Gastrocnemius medialis (tissue), 4 donors: ENCODE measurements at places on chromosomes 4 and X. TPM values are rescaled to one million over a fixed set of nuclear protein-coding genes. Genes with fewer than 3 reads are reported as not detected.

Gene SERPINA7
- not detected for total RNA-seq

Gene MAGEC1
- total RNA-seq: not detected

Gene CFP
- 3.3 TPM for total RNA-seq

Gene NEUROG2
- not detected for total RNA-seq

Gene PTPN13
- total RNA-seq: 0.87 TPM

Gene RENBP
- total RNA-seq: 2.2 TPM

Gene LAMTOR3
- 20.8 TPM for total RNA-seq

Gene CTBP1
- 224 TPM for total RNA-seq

Gene PLP1
- total RNA-seq: not detected

Gene IL3RA
- 5.9 TPM for total RNA-seq

Gene USP17L25
- total RNA-seq: not detected

Gene ADRA2C
- total RNA-seq: 5.4 TPM

Gene SPANXA2
- total RNA-seq: not detected

Gene FAT1
- 2.3 TPM for total RNA-seq

Gene NWD2
- total RNA-seq: not detected

Gene DGAT2L6
- not detected for total RNA-seq

Gene CSAG3
- total RNA-seq: not detected

Gene PITX2
- 45.7 TPM for total RNA-seq

Gene STBD1
- 17.9 TPM for total RNA-seq

Gene SRPX
- total RNA-seq: 46.6 TPM

Gene NDST3
- not detected for total RNA-seq

Gene PAGE4
- not detected for total RNA-seq

Gene PCSK1N
- total RNA-seq: not detected

Gene ZCCHC18
- not detected for total RNA-seq

Gene DDX53
- not detected for total RNA-seq

Gene ZXDA
- 4.8 TPM for total RNA-seq

Gene NUDT11
- total RNA-seq: not detected

Gene TECRL
- total RNA-seq: 15.3 TPM

Gene MAMLD1
- 1.6 TPM for total RNA-seq

Gene TMPRSS11D
- not detected for total RNA-seq

Gene AREG
- total RNA-seq: 34.9 TPM

Gene LUZP4
- not detected for total RNA-seq

Gene TMEM35A
- total RNA-seq: not detected

Gene ZMYM3
- total RNA-seq: 8.5 TPM

Gene NDNF
- 2.7 TPM for total RNA-seq

Gene GC
- total RNA-seq: not detected

Gene CT45A1
- not detected for total RNA-seq

Gene MAGEC2
- not detected for total RNA-seq

Gene SMARCAD1
- 8.5 TPM for total RNA-seq

Gene TEX11
- total RNA-seq: not detected

Gene PRSS12
- total RNA-seq: 0.29 TPM

Gene ARAP2
- 0.32 TPM for total RNA-seq

Gene TSPAN7
- total RNA-seq: 38.1 TPM

Gene CETN2
- 10.6 TPM for total RNA-seq

Gene LPAR4
- total RNA-seq: not detected

Gene TMSB15C
- 0.09 TPM for total RNA-seq

Gene TSPAN6
- total RNA-seq: 2.5 TPM

Gene HHIP
- total RNA-seq: 0.25 TPM

Gene TENM3
- total RNA-seq: 10.9 TPM

Gene RHOXF2B
- not detected for total RNA-seq
